ENCODE measurements at places on chromosomes 5 and 9.
A peak's percentile ranks its signal among the peaks of the same experiment; 100 is the strongest.

- DNase-seq, result no peak
These were observed 17.9 kb downstream of the STC2 start for GRCh38 chr5:173310218-173310769.

DNA sequence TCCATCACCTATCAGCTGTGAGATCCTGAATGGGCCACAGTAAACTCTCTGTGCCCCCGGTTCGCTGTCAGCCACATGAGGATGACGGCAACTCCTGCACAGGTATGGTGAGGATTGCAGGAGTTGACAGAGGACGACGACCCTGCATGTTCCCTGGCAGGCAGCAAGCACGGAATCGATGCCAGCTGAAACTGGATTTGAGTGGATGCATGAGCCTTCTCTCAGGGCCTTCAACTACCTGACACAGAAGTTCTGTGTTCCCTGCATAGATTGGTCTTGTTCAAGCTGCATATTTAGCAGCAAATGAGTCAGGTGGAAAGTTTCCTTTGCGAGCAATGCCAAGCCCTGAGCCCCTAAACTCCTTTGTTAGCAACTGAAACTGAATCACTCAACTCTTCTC is 69.6 kb upstream of the PTCH1 start:
- no peak for DNase-seq

- DNase-seq, result no peak
These were observed 110.3 kb downstream of the VAV2 start for GRCh38 chr9:133881671-133882381.

GRCh38 chr5:147307170-147307569 is 72.3 kb downstream of the STK32A start:
- no peak for DNase-seq

GRCh38 chr9:103183701-103184171 is 188.6 kb downstream of the CYLC2 start:
- no peak for DNase-seq

DNA sequence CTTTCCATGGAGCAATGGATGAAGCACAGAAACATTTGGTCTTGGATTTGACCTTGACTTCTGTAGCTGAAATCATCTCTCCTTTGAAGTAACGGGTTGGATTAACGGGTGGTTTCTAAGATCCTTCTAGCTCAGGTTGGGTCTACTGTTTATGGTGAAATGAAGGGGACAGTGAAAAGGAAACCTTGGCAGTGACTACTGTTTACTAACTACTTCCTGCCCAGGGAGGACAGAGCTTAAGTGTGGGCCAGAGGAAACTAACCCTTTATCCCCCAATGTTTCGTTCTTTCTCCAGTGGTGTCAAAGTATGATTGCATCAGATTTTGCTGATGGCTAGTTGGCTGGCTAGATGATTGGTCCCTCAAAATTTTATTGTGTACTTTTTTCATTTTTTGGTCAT is 22.2 kb downstream of the SKP2 start:
- no peak for DNase-seq

DNA sequence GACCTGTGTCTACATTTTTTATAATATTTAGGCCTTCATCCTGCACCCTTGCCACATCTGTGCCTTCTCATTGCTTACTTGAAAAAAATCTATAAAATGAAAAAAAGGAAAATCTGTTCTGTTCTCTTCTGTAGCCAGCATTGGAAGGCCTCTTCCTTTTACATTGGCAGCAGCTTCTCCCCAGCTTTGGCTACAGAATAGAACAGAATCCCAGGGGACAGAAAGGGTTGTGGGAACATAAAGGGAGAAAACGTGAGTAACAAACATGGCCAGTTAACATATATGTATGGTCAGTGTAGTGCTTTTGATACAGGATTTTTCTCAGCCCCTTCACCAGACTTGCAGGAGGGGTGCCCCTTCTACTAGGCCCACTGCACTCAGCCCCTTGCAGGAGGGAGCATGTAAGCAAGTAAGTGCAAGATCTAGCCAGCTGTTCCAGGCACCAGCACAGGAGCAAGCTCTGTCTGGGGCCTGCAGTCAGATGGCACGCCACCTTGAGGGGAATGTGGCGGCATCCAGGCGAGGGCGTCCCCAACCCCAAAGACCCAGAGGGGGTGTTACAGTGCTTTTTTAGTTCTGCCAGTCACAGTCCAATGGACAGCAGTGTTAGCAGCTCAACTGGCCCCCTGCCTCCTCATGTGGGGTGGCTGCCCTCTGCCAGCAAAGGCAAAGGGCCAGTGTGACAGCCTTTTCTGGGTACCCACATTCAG is 330.5 kb upstream of the ZNF462 start:
- DNase-seq, result no peak

DNA sequence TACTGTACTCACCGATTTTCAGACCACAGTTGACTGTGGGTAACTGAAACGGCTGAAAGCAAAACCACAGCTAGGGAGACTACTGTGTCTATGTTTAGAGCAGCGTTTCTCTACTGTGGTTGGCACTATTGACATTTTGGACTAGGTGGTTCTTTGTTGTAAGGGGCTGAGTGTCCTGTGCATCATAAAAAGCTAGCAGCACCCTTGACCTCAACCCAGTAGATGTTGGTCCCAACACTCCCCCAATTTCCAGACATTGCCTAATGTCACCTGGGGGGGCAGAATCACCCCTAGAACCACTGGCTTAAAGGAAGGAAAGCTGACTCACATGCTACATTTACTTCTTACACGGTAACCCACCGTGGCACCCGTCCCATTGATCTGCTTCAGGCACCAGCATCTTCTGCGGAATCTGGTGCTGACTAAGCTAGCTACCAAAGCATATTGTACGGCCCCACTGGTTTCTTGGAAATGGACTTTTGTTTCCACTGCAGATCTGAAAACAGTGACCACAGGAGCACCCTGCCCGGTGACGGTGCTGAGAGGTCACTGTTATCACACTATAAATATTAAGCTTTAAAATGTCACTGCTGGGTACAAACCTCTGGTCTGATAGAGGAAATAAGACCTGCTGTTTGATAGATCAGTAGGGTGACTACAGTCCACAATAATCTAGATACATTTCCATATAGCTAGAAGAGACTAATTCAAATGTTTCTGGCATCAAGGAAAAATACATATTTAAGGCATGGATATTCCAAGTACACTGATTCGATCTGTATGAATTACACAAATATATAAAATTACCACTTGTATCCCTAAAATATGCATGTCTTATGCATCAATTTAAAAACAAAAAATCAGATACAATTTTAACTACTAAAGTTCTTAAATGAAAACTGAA is 151.4 kb downstream of the HSD17B3 start:
- no peak for DNase-seq

- peak; percentile 86 for DNase-seq
These were observed at the start of gene CDC42SE2 for GRCh38 chr5:131263648-131264450. Gene CDC42SE2, plus strand, starts transcription at chr5:131264053. Its CDS starts 95,441 bp downstream, at chr5:131359494.

DNA sequence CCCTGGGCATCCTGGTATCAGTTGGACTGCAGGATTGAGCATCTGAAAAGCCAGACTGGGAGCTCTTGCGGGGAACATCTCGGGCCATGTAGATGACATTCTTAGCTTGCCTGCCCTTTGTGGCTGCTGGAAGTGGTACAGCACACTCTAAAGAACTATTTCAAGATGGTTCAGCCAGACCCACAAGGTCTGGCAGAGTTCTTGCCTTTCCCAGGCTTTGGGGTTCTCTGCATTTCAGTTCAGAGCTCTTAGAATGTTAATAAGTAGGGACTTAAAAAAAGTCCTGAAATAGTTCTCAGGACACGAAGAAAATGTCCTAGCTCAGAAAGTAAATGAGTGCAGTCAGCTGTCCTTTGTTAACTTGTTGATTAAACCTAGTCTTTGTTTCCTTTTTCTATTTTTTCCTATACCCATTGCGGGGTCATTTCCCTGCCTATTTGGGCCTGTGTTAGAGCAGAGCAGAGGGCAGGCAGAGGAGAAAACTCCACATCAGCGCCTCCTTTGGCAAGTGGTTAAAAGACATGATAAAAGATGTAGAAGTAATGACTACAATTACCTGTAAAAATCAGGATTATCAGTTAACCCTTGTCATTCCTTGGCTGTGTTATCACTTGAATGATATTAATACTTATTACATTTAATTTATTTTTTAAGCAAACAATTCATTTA is 291.5 kb downstream of the ZSWIM6 start:
- no peak for DNase-seq

DNA sequence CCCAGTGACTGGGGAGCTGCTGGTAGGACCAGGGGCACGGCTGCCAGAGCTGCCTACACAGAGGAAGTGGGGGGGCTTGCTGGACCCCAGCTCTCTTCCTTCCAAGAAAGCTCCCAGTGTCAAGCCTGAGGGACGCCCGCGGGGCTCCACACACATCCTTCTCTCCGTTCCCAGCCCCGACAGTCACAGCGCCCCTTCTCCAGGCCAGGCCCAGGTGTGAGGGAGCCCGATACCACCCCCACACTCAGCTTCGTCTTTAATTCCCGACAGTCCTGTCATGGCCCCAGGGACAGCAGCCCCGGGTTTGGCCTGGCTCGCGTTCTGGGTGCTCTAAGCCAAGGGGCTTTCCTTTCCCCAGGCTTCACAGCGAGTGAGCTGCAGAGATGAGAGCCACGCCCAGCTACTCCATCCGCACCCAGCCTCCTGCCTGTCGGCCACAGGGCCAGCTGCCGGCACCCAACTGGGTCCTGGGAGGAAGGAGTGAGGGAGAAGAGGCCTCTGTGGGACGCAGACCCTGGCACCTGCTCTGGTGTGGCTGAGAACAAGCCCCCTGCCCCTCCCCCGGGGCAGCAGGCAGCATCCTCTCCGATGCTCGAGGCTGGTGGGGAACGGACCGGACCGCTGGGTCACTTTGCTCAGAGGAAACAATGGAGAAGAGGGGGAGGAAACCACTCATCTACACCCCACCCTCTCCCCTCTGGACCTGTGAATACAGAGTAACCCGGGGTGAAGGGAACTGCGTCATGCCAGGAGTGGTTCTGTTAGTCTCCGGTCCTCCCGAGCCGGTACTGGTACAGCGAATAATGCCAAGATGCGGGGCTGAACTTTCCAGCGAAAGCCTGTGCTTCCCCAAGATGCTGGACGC is 53.9 kb upstream of the PHYKPL start:
- DNase-seq, result no peak

- DNase-seq, result no peak
These were observed 1669.3 kb upstream of the CDH9 start for GRCh38 chr5:28707706-28708105.

GRCh38 chr5:146101646-146102045 is 3.7 kb downstream of the PLAC8L1 start:
- no peak for DNase-seq

DNA sequence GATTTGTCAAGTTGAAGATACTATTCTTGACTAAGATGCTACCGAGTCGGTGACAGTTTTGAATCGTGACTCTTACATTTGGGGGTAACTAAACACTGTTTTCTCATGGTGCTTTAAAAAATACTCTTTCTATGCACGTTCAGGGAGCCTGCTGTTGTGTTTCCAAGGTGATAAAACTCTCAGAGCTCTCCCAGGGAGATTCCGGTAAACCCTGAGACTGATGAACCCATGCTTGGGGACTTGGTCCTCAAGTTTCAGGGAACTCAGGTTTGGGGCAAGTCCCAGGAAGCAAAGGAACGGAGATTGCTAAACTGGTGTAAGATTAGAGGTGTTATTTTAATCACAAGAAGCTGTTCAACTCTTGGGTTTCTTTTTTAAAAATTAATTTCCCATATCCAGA is 1.4 kb downstream of the GDA start:
- DNase-seq, result no peak

DNA sequence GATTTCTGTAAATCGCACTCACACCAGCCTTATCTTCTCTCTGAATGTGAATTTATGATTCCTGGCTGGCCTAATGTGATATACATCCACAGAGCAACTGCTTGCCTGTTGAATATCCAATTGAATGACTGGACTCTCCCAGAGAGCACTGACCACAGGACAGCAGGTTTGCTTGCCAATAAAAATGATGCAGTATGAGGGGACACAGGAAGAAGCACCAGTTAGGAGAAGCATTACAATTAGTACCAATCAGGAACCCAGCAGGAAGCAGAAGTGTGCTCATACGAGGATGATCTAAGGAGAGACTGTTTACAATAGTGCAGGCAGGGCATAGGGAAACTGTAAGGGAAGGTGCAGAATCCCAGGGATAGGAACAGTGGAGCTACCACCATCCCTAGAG is 127.2 kb upstream of the ZNF366 start:
- no peak for DNase-seq

- no peak for DNase-seq
These were observed 351 bp upstream of the MSX2 start for GRCh38 chr5:174723979-174724483.

DNA sequence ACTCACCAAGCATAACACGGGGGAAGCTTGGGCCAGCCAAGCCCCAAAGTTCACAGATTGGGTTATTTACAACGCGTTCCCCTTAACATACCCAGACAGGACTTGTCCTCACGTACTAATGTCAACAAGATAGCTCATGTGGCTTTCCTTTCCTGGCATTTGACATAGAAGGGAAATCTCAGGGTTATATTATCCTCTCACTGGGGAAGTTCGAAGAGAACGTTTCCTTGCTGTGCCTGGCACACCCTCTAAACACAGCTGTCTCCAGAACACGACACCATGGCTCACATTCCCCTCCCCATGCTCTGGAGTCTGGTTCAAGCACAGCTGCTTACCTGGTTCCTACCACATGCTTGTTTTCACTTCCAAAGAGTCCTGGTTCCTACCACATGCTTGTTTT is 46.8 kb upstream of the OTULINL start:
- DNase-seq, result no peak

DNA sequence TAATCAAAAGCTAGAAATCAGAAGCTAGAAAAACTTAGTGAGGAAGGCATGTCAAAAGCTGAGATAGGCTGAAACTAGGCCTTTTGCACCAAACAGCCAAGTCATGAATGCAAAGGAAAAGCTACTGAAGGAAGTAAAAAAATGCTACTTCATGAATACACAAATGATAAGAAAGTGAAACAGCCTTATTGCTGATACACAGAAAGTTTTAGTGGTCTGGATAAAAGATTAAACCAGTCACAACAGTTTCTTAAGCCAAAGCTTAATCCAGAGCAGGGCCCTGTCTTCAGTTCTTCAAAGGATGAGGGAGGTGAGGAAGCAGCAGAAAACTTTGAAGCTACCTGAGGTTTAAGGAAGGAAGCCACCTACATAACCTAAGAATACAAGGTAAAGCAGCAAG is 102.5 kb upstream of the SH3GL2 start:
- DNase-seq, result no peak

DNA sequence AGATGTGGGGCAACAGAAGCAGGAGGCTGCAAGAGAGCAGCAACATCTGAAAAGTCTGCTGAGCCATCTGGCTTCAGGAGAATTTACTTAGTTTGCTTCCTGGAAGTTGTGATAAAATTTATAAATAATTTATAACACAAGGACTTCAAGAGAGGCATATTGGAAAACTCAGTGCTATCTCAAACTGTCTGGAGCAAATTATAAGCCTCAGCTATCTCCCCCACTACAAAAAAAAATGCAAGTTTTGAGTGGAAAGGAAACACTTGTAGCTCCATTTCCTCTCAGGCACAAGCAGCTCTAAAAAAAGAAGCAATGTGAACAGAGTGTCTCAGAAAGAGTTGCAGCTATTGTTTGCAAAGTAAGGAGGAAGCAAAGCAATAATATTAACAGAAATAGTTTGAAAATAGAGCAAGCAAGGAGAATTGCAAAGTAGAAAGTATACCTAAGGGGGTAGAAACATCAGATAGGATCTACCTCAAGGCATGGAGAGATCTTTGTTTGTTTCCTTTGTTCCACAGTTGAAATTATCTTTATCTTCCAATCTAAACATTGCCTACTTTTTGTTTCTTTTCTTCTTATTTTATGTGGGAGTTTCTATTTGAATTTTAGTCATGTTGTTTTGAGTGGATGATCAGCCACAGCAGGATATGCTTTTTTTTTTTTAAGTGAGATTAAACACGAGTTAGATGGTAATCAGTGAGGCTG is 55.9 kb upstream of the IL6ST start:
- no peak for DNase-seq

GRCh38 chr5:80181618-80182211 is 74.1 kb downstream of the SERINC5 start:
- no peak for DNase-seq
